ENCODE measurements at places on chromosomes 4 and X.

DNA sequence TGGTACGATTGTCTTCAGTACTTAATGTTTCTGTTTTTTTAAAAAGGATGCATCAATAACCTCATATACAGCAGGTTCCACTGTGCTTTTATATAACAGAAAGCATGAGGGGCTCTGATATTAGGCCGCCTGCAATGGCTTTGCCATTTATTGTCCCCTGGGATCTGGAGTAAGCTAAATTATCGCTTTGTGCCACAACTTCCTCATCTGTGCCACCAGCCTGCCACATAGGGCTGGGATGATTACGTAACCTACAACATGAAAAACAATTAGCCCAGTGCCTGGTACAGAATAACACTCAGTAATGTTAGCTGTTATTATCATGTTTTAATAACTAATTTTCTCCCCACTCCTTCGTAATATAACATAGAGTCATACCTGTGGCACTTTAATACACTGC is 65.5 kb upstream of the TRIM2 start:
- no peak for DNase-seq

GRCh38 chrX:11265352-11265751 is 27.9 kb upstream of the AMELX start:
- no peak for DNase-seq

DNA sequence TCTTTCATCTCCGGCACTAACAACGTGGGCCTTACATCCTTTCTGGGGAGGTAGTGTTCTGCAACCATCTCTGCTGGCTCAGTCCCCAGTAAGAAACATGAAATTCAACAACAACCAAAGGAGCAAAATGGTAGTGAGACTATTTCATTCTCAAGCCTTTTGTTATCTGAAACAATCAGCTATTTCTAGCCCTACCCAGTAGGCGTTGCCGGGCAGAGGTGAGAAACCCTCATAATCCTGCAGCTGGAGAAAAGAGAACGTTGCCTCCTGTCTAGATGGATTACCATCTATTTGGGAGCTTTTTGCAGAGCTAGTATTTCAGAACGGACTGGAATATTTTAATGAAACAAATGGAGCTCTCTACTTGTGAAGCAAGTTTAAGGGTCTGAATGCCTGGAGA is 66.4 kb upstream of the GPR174 start:
- no peak for DNase-seq

DNA sequence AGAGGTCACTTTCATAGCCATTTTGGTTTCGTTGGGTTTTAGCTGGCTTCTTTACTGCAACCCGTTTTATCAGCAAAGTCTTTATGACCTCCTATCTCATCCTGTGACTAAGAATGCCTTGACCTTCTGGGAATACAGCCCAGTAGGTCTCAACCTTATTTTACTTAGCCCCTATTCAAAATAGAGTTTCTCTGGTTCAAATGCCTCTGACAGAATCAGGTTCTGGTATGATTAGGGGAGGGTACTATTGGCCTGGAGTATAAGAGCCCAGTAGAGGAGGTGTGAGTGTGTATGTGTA is 95.4 kb upstream of the RAB40AL start:
- no peak for DNase-seq

GRCh38 chrX:1124531-1124930 is 87.9 kb downstream of the CRLF2 start:
- no peak for DNase-seq

DNA sequence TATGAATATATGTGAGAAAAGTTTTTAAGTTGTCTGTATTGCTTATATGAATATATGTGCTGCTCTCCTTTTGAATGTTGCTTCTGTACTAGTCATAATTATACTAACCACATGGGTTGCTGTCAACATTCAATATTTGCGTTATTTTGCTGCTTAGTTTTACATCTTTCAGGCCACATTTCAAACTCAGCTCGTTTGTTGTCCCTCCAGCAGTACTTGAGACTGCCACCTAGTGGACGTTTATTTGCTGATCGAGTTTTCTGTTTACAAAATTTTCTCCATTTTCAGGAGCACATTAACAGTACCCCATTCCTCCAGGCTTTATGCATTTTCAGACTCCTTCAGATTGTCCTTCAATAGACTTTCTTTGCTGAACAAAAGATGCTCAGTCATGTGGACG is 75.8 kb downstream of the NUDT11 start:
- no peak for DNase-seq

DNA sequence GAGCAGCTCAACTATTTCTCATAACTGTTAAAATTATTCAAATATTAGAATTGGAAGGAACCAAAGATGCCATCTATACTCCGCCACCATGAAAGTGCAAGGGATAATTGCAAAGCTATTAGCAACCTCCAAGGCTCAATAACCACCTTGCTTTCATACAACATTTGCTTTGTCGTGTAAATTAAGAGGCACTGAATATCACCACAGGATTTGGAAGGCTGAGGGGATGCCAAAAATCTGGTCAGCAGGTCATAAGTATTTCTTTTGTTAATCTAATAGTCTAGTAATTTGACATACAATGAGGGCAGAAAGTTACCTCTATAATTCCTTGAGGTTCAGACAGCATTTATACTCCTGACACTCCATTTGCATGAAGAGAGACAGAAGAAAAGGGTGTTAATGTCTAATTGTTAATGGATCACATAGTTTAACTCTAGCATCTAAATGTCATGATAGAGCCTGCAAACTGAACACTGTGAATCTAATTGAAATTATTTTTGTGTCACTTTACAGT is 200.9 kb upstream of the DIAPH2 start:
- no peak for DNase-seq

GRCh38 chr4:103567591-103567990 is 152.2 kb downstream of the TACR3 start:
- no peak for DNase-seq

- DNase-seq, result no peak
These were observed 3.1 kb upstream of the PCDH10 start for GRCh38 chr4:133145758-133146573.

GRCh38 chr4:183503497-183504063 is 1.3 kb upstream of the ING2 start:
- no peak for DNase-seq

- no peak for DNase-seq
These were observed 21.5 kb downstream of the HHIP start for GRCh38 chr4:144667500-144667899.

- DNase-seq, result no peak
These were observed 2362.2 kb upstream of the AGA start for GRCh38 chr4:179804440-179804839.

DNA sequence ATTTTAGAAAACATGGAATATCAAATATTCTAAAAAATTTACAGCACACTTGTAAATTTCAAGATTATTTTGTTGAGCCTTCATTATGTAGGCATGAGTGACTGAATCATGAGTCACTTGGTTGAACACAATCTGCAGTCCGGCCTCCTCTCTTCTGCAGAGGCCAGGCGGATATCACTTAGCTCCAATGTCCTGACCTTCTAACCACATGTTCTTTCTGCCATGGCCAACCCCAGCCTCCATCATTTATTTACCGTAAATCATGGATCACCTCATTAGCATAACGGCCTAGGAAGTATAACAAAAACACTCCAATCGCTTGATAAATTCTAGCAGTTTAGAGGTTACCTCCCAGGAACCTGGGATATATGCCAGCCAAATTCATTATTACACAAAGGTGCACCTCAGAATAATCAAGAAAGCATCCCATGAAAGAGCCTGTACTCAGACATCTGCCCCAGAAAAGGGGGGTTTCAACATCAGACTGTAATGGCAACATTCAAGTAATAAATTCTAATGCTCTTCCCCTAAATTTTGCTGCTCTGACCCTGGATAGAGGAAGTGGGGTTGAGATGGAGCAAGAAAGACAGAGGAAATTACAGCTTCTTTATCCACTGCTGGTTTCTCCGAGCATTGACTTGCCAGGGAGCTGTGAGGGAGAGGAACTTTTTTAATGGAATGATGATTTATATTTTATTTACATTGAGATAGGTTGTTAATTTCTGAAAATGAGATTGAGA is 2153.6 kb upstream of the AGA start:
- DNase-seq, result no peak

- no peak for DNase-seq
These were observed 56.2 kb downstream of the UGT2B10 start for GRCh38 chr4:68871809-68872642.

- DNase-seq, result no peak
These were observed 127.4 kb downstream of the GRIA3 start for GRCh38 chrX:123311486-123311885.

DNA sequence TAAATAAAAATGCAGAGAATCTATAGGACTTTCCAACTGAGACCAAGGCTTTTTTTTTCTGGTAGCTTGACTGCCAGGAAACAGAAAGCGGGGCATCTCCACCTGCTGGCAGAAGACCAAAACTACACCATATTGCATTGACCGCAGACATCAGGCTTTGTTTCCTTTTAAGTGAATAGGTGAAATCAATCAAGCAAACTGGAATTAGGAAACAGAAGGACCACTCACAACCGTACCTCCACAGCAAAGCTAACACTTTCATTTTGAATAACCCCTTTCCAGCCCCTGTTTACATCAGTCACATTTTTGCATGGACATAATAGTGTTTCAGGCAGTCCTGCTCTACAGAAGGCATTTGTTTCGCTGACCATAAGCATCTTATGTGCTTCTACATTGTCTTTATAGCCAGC is 218.2 kb downstream of the IDS start:
- DNase-seq, result peak; percentile 3

GRCh38 chrX:20361890-20362262 is 95.2 kb upstream of the RPS6KA3 start:
- DNase-seq, result no peak

DNA sequence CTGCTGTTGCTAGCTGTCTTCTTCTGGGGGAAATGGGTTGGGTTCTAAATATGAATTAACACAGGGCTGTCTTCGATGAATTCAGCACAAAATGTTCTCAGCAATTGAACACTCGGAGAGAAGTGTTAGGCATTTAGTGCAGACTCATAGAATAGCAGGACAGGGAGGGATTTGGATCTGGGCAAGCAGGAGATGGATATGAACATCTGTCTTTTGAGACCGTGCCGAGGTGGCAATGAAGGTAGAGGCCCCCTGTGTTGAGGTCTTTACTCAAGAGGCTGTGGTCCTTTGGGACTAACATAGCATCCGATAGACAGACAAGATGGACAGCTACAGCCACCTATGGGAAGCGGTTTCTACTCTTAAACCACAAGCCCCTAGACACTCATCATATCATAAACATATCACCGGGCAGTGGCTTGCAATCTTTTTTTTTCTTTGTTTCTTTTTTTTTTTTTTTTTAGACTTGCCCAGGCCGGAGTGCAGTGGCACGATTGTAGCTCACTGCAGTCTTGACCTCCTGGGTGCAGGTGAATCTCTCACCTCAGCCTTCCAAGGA is 6.7 kb downstream of the CD99 start:
- DNase-seq, result no peak

GRCh38 chr4:75723163-75724065 is 963 bp upstream of the USO1 start:
- no peak for DNase-seq

DNA sequence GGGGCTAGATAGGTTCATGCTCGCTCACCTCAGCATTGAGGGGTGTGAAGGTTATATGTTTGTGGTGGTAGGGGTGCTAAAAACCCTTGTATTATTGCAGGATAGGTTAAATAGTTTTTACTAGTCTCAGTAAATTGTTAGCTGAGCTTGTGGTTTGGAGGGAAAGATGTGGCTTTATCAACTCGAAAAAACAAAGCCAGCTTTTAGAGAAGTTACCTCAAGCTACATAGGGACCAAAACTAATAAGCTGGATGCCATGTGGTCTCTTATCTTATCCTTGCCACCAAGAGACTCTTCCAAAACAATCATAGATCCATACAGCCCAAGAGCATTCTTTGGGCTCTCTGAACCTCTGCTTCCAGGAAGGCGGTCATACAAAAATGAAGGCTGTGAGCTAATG is 29.2 kb downstream of the MSN start:
- DNase-seq, result no peak

DNA sequence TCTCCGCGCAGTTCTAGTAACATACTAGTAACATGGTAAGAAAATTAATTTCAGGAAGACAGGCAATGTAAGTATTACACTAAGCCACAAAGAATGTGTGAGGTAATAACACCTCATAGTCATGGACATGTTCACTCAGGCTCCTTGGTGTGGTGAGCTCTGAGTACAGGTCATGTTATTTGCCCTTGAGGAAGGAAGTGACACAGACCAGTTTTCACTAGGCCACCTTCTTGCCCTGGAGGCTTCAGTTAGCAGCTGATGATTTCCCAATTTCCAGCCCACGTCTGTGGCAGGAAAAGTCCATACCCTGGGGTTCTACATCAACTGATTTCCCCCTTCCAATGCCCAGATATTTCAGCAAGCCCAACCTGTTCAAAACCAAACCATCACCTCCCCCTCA is 6.7 kb downstream of the APOO start:
- no peak for DNase-seq

DNA sequence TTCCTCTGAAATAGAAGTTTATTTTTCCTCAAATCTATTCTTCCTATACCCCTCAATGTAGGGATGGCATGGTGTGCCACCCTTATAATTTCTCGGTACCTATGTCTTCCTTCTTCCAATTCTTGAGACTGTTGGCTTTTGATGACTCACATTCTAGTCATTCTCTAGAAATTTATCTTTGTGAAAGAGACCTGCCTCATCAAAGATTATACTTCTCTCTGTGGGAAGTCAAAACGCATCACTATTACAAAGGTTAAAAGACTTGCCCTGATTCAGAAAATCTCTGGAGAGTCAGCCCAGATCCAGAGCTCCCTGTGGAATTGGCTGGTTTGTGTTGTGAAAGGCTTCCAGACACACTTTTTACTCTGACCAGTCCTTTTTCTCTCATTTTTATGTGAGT is 65.9 kb upstream of the FSTL5 start:
- DNase-seq, result no peak

- no peak for DNase-seq
These were observed 38.8 kb upstream of the AFAP1 start for GRCh38 chr4:7978489-7978888.

DNA sequence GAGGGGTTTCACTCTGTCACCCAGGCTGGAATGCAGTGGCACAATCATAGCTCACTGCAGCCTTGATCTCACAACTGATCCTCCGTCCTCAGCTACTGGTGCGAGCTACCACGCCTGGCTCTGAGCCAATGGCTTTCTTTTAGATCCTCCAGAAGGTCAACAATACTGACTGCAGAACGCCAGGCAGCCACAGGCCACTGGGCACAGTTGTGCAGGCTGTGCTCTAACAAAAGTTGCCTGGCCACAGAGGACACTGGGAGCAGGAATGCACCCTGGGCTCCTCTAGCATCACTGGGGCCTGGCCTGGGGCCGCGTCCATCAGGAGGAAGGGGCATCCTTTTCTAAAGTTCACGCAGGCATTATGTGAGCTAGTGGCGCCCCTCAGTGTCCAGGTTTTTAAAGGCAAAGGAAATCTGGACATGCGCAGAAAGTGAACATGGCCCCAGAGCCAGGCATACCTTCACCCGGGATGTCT is 14.9 kb upstream of the PORCN start:
- DNase-seq, result no peak

DNA sequence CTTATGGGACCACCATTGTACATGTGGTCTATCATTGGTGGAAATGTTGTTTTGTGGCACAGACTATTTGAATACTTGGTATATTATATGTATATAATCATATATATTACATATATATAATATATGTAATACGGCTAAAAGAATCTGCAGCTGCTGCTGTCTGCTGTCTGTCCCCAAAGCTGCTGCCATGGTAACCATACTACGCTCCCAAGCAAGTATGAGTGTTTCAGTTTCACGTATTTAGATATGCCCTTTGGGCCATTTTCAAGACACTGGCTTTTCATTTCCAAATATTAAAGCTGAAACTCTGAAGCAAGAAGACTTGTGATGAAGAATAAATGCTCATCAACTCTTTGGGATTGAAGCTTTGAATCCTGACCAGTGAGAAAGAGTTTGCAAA is 42.0 kb upstream of the ARSJ start:
- no peak for DNase-seq

All from effector memory CD4-positive, alpha-beta T cell (primary cell).